ENCODE measurements at places on chromosomes 1 and 21. TPM values are rescaled to one million over a fixed set of nuclear protein-coding genes. Genes with fewer than 3 reads are reported as not detected.

- H3K4me1 ChIP-seq = no peaks in the 10 kb centered on the region
- H3K27ac ChIP-seq = no peak overlapping the region
- no peak for DNase-seq
- H3K36me3 ChIP-seq = no peaks in the 10 kb centered on the region
- no peak overlapping the region for H3K4me3 ChIP-seq
- H3K27me3 ChIP-seq = no peaks in the 10 kb centered on the region
These were observed 61.8 kb upstream of the DNAH14 start for GRCh38 chr1:224867715-224868114.

DNA sequence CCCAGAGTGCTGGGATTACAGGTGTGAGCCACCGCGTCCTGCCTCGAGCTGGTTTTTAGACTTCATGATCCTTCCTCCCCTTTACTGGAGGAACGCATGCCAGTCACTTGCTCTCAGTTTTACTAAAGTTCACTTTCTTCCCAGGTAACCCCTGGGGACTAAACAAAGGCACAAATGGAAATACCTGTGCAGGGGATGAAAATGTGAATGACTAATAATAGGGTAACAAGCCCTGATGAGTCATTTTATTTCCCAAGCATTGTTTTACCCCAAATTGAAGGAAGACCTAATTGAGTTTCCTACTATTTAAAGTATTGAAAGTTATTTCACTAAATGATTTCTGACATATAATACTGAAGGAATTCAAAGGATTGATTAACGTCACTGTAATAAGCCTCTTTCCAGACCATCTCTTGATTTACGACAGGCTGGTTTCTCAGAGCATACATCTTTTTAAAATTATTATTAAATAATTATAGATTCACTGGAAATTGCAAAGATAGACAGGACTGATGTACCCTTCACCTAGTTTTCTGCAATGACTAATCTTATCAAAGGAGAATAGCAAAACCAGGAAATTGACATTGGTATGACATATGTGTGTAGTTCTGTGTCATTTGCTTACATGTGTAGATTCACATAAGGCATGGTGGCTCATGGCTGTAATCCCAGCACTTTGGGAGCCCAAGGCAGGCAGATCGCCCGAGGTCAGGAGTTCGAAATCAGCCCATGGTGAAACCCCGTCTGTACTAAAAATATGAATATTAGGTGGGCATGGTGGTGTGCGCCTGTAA lies 53.2 kb upstream of the SOD1 start:
- H3K27me3 ChIP-seq = no peaks in the 10 kb centered on the region
- no peak for DNase-seq
- H3K36me3 ChIP-seq = no peaks in the 10 kb centered on the region
- H3K4me1 ChIP-seq = no peaks in the 10 kb centered on the region
- no peak overlapping the region for H3K27ac ChIP-seq
- H3K4me3 ChIP-seq = no peak overlapping the region

DNA sequence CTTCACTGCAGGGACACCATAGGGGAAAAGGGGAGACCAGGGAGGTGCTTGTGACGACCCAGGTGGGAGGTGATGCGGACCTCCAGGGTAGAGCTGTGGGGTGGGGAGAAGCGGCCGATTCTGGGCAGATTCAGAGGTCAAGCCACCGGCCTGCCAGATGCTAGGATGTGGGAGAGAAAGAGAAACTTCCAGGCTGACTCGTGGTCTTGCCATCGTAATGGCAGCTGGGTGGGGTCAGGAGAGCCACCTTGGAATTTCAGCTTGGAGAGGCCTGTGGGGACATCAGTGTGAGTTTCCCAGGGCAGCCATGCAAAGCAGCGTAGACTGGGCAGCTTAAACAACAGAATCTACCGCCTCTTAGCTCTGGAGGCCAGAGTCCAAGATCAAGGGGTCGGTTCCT lies 258.0 kb upstream of the VAMP3 start:
- no peak overlapping the region for H3K4me3 ChIP-seq
- H3K4me1 ChIP-seq = peaks cover 7% of the 10 kb centered on the region
- no peak for DNase-seq
- H3K36me3 ChIP-seq = no peaks in the 10 kb centered on the region

Gene TTC39A
- 0.58 TPM for total RNA-seq

Gene SMPDL3B
- 0.40 TPM for total RNA-seq

GRCh38 chr21:41615613-41616012 lies 107.7 kb upstream of the TMPRSS2 start:
- no peaks in the 10 kb centered on the region for H3K36me3 ChIP-seq
- H3K27me3 ChIP-seq = no peaks in the 10 kb centered on the region
- H3K4me3 ChIP-seq = no peak overlapping the region
- no peak for DNase-seq

Gene VHLL
- not detected for total RNA-seq
